ENCODE measurements at places on chromosomes 5 and 9.

DNA sequence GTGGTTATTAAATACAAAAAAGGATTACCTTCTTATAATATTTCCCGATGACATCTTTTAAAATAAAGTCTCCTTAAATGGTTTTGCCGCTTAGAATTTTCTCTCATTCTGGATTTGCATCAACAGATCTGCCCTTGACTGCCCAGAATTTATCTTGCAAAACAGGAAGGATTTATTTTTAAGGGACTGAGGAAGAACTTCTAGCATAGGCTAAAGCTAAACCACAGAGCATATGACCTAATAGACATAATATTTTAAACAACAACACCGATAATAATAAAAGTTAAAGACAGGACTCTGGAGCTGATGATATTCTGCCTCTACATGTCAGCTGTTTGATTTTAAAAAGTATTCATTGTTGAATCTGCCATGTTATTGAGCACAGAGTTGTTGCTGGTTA is 145.3 kb upstream of the ADCY2 start:
- DNase-seq, result peak; percentile 31

GRCh38 chr9:134229466-134230091 is 65.2 kb upstream of the RNU6ATAC start:
- DNase-seq, result no peak

DNA sequence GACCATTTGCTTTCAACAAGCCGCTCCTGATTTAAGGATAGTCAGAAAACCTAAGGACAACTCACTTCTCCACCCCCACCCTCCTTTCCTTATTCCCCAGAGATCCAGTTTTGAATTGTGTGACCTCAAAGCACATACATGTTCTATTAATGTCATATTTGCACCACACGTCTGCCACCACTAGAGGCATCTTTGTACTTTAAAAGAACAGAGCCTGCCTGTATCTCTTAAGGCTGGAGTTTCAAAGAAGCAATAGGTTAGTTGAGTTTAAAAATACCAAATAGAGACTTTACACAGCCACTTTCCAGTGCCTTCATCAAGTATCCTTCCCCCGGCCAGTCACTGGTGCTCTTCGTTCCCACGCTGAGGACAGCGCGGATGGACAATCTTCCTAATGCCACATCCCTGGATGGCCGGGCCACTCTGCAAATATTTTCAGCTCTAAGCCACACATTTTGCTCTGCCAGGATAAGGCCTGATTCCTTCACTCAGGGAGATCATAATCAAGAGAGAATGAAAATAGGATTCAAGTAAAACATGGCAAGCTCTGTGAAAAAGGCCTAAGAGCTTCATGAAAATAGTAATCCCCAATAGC is 146.3 kb downstream of the SNCAIP start:
- DNase-seq, result no peak

DNA sequence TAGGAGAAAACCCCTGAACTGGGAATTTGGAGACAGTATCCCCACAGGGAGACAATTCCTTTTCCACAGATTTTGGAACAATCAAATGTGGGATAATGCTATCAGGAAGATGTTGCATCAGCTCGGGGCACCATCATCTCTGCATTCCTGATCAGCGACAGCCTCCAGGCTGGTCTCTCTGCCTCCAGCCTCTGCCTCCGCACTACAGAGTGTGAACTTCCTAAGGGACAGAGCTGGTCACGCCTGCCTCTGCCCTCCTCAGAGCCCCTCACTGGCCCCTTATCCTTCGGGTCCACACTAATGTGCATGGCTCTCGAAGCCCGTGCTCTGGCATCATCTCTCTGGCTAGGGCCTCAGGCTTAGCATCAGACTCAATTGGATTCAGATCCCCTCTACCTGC is 8.6 kb downstream of the FOXI1 start:
- no peak for DNase-seq

DNA sequence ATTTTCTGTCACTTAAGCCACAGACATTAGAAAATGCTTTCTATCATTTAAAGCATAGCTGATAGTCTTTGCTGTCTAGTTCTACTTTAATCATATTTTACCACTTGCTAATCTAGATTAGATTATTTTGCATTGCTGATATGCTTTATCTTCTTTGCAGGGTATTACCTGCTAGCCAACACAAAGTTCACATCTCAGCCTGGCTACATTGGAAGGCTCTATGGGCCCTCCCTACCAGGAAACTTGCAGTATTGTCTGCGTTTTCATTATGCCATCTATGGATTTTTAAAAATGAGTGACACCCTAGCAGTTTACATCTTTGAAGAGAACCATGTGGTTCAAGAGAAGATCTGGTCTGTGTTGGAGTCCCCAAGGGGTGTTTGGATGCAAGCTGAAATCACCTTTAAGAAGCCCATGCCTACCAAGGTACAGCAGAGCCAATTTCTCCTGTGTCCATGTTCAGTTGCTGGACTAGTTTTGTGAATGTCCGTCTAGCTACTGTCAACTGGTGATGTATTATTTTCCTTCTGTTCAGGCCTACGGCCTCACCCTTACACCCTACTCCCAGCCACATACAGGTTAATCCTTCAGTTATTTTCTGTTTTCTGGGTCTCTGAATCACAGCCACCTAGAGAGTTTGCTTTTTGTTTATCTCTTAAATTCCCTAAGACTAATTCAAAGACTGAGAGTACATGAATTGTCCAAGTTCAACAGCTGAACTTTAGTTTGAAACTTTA is 99.9 kb downstream of the MAMDC2 start:
- DNase-seq, result no peak
